ENCODE measurements at places on chromosomes 11 and 22.

DNA sequence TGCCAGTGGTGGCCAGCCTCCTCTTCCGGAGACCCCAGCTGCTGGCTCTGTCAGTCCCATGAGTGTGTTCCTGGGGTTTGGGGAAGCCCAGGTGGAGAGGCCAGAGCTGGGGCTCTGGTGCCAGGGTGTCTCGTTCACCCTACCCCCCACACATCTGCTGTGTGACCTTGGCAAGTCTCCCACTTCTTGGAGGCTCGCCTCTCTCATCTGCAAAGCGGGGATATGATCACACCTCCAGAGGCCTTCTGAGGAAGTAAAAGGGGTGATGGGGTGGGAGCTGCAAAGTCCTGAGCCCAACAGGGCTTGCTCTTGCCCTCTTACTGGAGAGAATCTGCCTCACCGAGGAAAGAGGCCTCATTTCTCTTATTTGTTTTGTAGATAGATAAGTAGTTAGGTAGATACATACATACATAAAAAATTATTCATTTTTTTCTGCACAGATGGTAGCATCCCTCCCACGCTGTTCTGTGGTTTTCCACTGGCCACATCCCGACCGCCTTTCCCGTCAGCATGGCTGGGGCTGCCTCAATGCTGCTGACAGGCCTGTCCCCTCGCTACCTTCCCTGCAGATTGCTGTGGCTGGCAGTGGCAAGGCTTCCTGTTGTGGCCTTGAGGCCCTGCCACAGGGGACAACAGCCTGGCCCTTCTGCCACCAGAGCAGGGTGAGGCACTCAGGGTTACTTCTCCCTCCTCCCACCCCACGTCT lies 23.9 kb downstream of the MYO7A start:
- peak; percentile 32 for DNase-seq

DNA sequence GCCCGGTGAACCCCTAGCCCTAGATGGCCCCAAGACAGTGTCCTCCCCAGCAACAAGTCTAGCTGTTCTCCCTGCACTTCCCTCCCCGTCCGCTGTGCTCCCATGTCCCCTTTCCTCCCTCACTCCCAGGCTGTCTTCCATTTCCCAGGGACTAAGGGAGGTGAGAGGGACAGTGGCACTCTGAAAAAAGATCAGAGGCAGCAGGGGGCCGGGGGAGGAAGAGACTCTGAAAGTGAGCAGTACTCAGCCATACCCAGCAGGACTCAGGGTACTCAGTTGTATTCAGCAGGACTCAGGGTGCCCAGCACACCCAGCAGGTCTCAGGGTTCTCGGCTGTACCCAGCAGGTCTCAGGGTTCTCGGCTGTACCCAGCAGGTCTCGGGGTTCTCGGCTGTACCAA lies 48.4 kb upstream of the THY1 start:
- no peak for DNase-seq

DNA sequence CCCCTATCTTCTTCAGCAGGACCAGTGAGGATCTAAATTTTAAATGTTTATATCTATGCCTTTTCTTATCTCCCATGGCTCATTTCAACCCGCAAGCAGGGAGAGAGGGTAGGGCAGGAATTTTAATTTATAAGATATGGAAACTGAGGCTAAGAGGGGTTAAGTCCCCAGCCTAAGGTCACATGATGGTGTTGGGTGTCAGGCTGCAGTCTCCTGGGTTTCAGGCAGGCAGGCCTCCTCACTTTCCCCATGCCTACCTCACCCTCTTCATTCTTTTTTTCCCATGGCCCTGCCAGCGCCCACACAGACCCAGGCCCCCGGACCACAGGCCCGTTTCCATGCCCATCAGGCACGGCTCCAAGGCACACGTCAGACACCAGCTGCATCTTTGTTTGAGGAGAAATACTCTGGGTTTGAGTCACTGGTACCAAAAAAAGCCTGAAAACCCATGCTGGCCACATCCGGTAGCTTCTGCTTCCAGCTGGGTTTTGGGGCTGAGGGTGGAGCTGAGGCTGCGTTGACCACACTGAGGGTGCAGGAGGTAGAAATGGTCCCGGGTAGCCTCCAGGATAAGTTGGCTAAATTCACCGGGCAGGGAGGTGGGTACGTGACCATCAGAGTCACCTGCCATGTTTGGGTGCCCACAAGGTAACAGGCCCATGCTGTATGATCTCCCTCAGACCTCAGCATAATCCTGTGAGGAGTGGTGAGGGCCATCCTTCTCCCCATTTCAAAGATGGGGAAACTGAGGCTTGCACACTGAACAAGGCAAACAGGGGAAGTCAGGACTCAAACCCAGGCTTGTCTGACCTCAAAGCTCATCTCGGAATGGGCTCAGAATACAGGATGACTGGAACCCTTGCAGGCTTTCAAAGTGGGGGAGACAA lies 7.5 kb downstream of the CRYBB1 start:
- DNase-seq = no peak

DNA sequence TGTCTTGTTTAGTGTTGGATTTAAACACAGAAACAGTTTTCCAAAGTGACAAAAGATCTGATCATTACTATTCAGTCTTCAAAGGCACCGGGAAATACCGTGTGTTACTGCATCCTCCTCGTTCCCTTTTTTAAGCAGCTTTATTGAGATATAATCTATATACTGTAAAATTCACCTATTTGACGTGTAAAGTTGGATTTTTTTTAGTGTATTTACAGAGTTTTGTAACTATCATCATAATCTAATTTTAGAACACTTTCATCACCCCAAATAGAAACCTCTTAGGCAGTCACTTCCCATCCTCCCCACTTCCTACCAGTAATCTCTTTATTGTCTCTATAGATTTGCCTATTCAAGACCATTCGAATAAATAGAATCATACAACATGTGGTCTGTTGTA lies 1.4 kb downstream of the ANO5 start:
- no peak for DNase-seq

GRCh38 chr11:68213135-68213515 lies at the start of gene KMT5B:
Gene KMT5B (minus strand): TSS chr11:68213296. CDS start chr11:68190076, 23,220 bp downstream.
- no peak for DNase-seq

GRCh38 chr11:109423466-109424190 lies 1.6 kb downstream of the C11orf87 start:
- DNase-seq = peak; percentile 32

GRCh38 chr11:126853732-126854131 lies 146.8 kb downstream of the KIRREL3 start:
- DNase-seq = no peak

DNA sequence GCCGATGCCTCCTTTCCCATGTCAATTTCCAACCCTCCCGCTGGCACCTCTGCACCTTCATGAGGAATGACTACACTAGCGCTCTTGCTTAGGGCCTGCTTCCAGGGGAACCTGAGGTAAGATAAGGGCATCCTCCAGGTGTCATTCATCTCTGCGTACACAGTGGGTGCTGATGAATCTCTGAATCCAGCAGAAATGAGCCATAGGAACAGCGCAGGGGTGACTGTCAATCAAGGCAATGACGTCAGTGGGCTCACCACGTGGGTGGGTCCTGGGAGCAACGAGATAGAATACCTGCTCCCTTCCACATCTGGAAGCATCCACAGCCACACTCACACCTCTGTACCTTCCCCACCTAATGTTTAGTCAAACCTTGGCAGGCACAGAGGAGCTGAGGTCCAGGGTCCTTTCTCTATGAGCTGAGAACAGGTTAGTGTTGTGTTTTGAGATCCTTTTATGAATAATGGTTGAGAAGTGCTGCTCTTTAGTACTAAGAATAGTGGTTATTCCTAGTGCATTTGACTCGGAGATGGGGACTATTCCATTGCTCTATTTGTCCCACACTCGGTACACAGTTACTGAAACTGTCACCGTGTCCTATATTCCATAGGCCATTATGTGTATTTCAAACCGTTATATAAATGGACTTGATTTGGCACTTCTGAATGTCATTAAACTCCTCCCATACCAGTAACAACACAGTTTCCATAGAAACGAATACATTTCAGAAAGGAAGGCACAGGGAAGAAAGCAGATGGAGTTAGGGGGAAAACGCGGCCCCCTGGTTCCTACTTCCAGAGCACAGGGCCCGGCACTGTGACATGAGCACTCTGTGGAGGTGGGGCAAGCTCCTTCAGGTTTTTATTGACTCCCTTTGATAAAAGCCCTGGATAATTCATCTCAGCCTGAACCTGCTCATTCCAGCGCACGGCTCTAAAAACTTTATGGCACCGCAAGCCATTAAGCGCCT lies 193.4 kb downstream of the ST3GAL4 start:
- no peak for DNase-seq

DNA sequence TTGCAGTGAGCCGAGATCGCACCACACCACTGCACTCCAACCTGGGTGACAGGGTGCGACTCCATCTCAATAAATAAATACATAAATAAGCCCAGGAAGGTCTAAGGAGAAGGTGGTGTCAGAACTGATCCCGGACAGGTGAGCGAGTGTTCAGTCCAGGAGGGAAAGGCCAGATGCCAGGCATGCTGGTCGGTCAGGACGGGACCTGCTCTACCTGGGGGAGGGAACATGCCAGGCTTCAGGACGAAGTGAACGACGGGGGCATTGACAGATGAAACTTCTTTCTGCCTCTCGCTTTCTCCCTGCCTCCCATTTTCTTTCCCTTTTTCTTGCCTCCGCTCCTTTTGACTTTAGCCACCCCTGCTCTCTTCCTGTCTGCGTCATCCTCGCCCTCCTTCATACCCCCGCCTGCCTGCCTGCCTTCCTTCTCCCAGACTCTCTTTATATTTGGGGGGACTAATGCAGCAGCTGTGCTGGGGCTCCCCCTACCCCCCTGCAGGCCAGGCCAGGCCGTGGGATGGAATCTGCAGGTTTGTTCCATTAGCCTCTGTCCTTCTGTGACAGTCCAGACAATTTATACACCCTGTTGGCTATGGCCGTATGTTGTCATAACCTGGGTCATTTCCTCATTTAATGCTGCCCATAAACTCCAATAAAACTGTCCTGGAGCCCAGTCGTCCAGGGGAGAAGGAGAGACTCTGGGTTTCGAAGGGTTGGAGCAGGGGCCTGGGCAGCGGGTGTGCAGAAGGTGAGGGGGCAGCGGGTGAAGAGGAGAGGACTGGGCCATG lies 209.2 kb upstream of the TBCEL start:
- no peak for DNase-seq

DNA sequence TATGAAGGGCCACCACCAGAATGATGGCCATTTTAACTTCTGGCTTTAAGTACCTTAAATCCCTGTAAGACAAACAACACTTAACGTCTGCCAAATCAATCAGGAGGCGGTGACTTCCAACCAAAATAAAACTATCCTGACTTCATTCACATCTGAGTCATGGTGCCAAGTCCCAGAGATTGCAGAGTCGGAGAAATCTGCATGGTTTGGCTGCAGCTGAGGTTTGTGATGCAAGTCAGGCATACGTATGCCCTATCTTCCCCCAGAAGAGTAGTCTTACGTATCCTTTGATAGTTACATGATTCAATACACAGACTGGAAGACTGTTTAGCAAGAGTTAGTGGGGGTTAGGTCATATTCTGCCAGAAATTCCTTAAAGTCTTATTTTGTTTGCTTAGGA lies 1.7 kb upstream of the GAB2 start:
- no peak for DNase-seq

GRCh38 chr22:48501231-48501750 lies 1326.4 kb downstream of the BRD1 start:
- no peak for DNase-seq

GRCh38 chr11:22193348-22194051 lies 615 bp downstream of the ANO5 start:
- DNase-seq = no peak

DNA sequence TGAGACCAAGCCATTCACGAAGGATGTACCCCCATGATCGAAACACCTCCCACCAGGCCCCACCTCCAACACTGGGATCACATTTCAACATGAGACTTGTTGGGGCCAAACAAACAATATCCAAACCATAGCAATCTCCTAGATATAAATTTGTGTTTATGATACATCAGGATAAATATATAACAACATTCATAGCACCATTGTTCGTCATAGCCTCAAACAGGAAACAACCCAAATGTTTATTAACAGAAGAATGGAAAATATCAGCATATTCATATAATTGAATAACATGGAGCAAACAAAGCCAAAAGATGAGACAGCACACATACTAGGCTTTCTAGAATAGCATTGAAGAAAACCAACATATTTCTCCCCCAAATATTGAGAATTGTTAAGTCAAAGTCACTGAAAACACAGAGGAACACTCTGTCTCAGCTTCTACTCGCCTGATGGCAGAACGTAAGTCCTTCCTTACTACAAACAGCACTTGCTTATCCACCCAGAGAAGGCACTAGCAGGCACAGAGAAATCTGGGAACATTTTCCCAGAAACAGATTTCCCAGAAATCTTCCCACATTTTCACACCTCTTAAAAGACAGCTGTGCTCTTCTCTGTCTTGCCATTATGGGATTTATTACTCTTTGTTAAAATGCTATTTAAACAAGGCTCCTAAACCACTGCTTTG lies 8.1 kb upstream of the GDPD4 start:
- DNase-seq = no peak

- no peak for DNase-seq
Measured at GRCh38 chr11:35373284-35373933, 45.9 kb downstream of the SLC1A2 start.

DNA sequence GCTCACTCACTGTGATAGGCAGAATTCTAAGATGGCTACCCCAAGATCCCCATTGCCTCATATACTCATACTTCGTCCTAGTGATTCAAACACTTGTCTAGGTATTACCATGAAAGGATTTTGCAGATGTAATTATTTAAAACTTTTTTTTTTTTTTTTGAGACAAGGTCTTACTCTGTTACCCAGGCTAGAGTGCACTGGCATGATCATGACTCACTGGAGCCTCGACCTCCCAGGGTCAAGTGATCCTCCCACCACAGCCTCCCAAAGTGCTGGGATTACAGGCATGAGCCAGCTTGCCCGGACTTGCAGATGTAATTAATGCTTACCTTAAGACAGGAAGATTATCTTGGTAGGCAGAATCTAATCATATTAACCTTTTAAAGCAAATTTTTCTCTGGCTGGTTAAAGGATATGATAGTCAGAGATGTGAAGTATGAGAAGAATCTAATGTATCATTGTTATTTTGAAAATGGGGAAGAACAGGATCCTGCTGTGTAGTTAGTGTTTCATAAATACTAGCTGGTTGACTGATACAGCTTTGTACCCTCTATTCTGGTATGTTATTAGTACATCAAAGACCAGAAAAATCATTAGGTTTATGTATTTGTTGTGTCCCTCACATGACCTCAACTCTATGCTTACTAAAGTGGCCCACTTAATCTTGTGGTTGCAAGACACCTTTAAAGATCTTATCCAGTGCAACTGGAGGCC lies 35.5 kb downstream of the C2CD3 start:
- no peak for DNase-seq

DNA sequence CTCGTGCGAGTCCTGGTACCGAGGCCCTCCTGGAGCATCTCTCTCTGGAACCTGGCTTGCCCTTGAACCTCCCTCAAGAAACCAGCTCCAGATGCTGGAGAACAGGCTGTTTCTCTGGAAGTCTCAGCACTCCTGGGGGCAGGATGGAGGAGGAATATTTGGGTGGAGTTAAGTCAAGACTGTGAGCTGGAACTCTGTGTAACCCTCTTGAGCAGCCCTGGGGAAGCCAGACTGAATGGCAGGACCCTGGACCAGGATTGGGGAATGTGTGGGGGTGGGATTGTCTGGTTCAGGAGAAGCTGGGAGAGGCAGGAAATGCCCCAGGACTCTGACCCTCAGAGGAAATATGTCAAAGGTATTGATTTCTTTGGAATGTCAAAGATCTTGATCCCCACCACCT lies 7.7 kb downstream of the CREB3L1 start:
- DNase-seq = no peak
